ENCODE measurements at places on chromosomes 16 and 17. TPM values are rescaled to one million over a fixed set of nuclear protein-coding genes. Genes with fewer than 3 reads are reported as not detected.

- DNase-seq = no peak
Measured at GRCh38 chr17:37490638-37491614, 1.2 kb downstream of the DUSP14 start.

DNA sequence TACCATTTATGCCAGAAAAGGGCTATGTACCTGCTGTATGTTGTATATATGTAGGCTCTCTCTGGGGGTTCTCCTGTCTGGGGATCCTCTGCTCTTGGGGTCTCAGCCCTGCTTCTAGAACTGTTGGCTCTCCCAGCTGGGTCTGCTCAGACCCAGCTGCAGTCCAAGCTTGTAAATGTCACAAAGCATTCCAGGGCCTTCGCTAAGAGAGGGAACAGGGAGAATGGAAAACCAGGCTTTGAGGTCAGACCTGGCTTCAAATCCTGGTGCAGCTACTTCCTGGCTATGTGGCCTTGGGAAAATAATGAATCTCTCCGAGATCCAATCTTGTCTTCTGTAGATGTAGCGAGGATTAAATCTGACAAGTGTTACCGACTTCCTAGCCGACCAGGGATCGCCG is 44.0 kb downstream of the NLRP1 start:
- no peak for DNase-seq

- no peak for DNase-seq
Measured at GRCh38 chr17:50562242-50563091, 2.0 kb downstream of the CACNA1G start.

Gene GPR142
- polyA plus RNA-seq = not detected

GRCh38 chr17:81096741-81097133 is 61.8 kb downstream of the BAIAP2 start:
- no peak for DNase-seq

GRCh38 chr16:54930869-54931119 is 129 bp downstream of the IRX5 start:
- no peak for DNase-seq

DNA sequence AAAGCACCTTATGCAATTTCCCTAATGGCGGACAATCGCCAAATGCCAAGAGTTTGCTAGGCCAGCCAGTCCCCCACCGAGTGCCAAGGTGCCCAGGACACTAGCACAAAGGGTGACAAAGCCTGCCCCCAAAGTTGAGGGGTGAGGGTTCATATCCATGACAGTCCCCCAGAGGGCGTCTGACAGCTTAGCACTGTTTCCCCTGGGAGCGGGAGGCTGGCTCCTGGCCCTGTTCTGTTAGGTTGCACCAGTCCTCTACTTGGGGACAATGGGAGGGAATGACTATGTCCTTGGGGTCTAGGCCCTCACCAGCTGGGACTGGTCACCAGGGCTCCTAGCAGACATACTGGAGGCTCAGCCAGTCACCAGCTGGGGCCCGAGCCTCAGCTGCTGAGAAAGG is 66.9 kb downstream of the MYO18A start:
- DNase-seq = no peak

DNA sequence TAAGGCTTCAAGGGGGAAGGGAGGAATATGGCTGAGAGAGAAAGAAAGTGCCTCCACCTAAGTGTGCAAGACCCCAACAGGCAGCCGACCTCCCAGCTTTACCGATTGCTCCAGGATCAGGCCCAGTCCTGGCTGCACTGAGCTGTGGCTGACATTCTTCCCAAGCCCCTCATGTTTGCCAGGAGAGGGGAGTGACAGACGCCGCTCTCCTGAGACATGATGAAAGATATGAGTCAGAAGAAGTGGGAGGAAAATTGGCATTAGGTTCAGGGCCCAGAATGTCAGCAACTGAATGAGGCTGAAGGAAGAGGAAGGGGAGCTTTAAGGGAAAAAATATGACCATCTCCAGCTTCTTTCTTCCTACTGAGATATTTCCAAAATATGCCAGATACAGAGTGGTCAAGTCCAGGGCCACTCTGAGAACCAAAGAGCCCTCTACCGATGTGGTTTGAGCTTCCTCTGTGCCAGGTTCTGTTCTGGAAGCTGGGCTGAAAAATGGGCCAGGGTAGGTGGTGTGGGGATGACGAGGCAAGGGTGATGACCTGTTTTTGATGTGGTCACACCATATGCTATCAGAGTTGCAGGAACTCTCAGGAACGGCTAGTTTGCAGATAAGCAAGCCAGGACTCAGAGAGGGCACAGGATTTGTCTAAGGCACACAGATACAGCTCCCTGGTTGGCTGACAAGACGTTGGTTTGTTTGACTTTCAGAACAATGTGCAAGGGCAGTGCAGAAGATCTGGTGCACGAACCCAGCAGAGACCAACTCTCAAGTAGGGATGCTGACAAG is 176.7 kb downstream of the SOX9 start:
- no peak for DNase-seq

Gene GDPD3
- 0.77 TPM for polyA plus RNA-seq

Gene TBX21
- 1.7 TPM for polyA plus RNA-seq

GRCh38 chr17:11336290-11336689 is 95.3 kb downstream of the SHISA6 start:
- DNase-seq = no peak

DNA sequence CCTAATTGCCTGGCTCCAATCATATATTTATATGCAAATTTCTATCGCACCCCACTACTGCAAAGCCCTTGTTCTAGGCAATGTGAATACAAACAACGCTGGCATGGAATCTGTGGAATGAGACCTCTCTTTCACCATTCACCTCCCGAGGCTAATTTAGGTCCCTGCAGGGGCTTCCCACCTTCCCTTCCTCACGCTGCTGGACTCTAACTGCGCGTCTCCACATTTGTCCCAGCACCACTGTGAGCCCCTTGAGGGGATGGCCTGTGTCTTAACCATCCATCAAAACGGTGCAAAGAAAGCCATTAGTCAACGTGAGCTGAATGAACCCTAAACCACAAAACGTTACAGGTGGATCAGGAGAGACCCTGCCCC is 1.6 kb downstream of the TMEM114 start:
- DNase-seq = no peak

- DNase-seq = no peak
Measured at GRCh38 chr16:55331648-55332185, 7.7 kb downstream of the IRX6 start.

Gene HIGD1B
- 0.33 TPM for polyA plus RNA-seq

GRCh38 chr16:12613131-12613991 is 190.3 kb downstream of the CPPED1 start:
- DNase-seq = peak; percentile 76

DNA sequence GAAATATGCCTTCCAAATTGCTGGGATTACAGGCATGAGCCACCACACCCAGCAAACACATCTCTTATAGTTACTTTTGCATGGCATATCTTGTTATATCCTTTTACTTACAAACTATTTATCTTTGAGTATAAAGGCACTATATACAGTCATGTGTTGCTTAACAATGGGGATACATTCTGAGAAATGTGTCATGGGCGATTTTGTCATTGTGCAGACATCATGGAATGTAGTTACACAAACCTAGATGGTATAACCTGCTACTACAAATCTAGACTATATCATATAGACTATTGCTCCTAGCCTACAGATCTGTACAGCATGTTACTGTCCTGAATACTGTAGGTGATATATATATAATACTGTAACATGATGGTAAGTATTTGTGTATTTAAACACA is 43.6 kb downstream of the BCL7C start:
- DNase-seq = no peak

DNA sequence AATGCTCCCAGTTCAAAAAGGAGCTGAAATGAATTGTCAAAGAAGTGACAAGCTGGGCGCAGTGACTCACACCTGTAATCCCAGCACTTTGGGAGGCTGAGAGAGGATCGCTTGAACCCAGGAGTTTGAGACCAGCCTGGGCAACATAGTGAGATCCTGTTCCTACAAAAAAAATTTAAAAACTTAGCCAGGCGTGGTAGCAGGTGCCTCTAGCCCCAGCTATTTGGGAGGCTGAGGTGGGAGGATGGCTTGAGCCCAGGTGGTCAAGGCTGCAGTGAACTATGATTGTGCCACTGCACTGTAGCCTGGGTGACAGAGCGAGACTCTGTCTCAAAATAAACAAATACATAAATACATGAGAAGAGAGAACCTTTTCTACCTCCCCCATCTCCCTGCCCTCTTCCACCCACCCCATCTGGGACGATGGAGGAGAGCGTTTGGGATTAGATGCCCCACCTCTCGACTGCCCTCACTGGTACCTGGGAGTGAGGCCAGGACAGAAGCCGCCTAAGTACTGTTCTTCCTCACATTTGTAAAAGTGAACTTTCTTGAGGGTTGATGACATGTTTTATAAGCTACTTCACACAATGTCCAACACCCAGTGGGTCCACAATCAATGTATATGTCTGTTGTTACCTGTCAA is 2.4 kb downstream of the IL4R start:
- DNase-seq = no peak

DNA sequence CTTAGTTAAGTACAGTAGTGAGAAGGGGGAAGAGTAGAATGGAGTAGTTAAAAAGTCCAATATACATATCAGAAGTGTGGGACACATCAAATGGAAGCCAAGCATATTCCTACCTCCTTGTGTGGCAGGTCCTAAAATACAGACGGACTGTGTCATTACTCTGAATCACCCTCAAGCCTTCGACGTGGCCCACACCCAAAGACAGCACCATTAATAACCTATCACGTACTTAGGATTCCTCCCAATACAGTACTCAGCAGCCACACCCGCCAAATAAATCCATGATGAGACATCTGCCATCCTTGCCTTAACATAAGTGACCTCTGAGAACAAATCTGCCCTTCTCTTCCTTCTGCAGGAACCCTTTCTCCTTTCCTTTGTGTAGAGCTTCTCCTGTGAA is 38.9 kb downstream of the UBE2G1 start:
- no peak for DNase-seq

Measured in GM12878 (cell line).